ENCODE measurements at places on chromosomes 7 and 10.
A peak's percentile ranks its signal among the peaks of the same experiment; 100 is the strongest.

DNA sequence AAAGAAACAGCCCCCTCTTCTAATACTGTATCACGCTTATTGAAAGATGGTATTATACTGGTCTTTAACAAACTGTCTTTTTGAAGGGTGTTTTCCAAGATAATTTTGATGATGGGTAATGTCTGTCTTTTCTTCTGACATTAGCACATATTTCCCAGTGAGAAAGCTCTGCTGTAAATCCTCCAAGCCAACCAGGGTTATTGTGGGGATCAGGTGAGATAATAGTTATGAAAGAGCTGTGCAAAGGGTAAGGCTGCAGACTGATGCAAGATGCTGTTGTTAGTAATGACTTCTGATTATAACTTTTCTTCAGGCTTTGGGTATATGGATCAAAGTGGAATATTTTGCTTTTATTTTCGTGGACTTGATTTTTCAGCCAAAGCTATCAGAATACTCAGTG lies 581.7 kb downstream of the REEP3 start:
- DNase-seq = no peak

DNA sequence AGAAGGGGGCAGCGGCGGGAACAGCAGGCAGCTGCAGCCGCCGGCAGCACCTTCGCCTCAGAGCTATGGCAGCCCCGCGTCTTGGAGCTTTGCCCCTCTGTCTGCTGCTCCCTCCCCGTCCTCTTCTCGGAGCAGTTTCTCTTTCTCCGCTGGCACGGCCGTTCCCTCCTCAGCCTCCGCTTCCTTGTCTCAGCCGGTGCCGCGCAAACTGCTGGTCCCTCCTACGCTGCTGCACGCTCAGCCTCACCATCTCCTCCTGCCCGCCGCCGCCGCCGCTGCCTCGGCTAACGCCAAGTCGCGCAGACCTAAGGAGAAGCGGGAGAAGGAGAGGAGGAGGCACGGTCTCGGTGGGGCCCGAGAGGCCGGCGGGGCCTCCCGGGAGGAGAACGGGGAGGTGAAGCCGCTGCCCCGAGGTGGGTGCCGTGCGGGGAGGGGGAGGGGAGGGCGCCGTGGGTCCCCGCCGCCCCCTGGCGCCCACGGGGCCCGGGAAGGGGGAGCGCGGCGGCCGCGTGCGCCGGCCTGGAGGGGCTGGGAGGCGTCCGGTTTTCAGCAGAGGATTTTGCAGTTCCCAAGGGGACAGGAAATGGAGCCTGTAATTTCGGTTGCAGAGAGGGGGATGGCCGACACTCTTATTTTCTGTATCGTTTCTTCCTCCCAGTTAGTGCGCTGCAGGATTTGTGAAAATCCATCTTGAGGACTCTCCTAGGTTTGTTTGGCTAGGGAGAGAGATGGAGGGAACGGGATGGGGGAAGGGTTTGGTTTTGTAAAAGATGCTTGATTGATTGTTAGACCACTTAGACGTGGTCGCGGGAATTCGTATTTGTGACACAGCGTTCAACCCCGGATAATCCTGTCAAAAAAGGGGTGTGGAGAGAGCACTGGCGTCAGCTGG lies 630 bp downstream of the RSBN1L start:
- DNase-seq = peak; percentile 49

DNA sequence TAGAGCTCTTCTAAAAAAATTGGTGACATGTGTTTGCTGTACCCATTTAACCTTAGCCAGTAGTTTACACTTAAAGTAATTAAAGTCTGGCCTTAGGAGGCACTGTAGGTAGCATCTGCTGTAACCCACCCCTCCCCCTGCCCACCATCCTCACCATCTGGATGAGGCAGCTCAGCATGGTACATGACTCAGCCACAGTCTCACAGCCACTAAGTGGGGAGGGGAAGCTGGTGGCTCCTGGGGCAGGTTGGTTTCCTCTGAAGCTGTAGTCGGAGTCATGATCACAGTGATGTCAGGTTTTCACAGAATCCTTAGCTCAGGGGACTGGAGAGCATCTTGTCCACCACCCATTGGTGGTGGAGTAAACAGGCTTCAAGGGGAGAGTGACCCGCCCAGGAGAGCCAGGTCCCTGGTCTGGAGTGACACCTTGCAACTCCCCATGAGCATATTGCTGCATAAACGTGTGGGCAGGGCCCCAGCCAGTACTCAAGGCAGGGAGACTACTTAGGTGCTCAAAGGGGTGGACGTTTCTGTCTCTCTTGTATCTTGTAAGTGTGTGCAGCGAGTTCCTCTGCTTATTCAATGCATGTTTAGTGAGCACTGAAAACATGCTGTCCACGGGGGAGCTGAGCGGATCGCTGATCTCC lies 125.9 kb downstream of the GRK5 start:
- DNase-seq = no peak

DNA sequence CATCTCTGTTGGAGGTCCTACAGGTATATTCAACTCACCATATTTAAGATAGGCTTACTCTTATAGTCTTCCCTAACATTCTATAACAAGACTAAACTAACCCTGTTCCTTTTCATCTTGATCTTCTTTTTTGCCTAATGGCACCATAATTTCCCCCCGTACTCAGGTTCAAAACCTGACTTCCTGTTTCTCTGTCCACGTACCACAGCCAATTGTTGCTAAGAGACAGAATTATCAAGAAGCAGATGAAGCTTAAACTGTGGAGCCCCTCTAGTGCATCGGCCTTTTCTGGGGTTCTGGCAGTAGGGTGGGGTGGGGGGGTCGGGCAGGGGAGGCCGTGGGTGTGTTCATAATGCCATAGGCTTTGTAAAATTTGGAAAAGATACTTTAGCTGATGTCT lies 109.2 kb downstream of the EVX1 start:
- no peak for DNase-seq

DNA sequence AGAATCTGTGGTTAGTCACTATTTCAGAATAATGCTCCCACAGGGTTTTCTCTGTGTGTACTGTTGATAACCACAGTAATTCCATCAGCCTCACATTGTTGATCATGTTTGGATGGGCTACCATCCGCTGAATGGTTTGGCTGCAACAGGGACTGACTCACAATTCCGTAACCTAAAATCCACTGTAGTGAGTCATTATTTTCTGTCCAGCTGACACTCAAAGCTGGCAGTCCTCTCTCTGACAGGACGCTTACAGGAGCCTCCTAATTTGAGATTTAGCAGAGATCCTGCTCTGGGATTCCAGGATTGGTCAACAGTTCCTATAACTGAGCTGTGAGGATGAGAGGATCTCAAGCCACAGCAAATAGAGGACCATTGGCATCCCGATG lies 32.7 kb downstream of the VWA2 start:
- DNase-seq = peak; percentile 57

DNA sequence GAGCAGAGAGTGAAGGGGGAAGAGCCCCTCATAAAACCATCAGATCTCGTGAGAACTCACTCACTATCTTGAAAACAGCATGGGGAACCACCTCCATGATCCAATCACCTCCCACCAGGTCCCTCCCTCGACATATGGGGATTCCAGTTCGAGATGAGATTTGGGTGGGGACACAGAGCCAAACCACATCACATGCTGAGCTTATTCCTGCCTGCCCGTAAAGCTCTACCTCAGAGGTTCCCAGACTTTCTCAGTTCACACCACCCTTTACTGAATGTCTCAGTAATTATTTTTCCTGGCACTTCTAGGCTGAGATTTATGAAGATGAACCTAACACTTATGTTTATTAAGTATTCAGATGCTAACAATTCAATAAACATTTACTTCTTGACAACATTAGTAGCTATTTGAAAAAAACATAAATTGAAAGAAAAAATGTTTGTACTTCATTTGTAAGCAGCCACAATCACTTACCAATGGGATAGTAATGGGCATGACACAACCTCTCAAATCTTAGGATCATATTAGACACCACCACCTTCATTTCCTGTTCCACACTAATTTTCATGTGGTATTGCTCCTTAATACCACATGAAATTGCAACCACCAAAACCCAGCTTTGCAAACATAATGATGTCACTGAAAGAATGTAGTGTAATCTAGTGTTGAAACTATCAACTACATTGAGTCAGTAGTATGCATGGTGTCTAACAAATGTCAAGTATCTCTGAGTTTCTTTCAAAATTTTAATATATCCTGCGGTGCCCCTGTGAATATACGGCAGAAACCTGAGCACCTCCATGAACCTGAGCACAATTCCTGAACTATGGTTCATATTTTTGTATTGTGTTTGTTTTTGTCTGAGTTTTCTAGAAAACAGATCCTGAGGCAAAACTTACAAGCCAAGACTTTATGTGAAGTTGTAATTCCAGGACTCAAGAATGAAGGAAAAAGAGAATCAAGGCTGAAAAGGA lies 4.5 kb upstream of the DGKI start:
- no peak for DNase-seq

DNA sequence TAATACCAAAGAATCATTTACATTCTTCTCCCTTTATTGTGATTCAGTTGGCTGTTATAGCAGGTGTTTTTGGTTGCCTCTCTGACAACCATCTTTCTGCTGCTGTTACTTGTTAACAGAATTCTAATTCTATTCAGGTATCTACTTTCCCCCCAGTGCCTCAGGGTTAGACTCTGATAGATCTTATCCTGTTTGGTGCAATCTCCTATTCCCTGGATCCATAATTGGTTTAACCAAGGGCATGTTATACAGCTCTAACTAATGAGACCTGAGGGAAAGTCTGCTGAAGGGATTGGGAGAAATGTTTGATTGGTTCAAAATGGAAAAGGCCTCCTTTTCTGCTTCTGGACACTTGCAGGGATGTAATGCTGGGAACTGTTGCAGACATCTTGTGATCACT lies 161.5 kb downstream of the GPR158 start:
- DNase-seq = no peak

- peak; percentile 3 for DNase-seq
These were observed 44.6 kb downstream of the RASGEF1A start for GRCh38 chr10:43222210-43222720.

DNA sequence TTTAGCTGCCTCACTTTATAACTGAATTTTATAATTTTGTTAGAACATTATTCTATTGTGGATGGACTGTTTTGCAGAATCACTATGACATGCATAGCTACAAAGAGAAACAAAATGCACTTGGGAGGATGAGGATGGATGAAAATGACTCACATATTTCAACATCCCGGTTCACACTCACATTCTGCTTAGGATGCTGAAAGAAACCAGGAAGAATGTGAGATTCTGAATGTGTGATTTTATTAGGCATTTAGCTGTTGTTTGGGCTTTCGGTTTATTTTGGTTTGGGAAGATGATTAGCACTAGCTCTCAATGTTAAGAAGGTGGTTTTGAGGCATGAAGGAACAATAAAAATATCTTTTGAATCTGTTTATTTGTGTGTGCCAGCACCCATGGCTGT lies 235.5 kb downstream of the SEMA3E start:
- no peak for DNase-seq

DNA sequence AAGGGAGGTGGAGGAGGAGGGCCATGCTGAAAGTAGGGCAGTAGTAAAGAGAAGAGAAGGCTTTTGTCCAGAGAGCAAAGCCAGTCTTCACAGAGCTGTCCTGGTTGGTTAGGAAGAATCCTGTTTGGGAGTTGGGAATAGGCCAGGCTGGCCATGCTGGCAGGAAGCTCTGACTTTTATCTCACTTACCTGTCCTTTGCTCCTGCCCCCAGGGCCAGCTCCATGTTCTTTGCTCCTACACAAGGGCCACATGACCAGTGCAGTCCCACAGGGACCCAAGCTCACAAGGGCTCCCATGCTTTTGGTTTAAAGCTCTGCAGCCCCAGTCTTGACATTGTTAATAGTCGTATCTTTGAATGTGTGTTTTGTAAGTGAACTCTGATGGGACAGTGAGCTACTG lies 161.6 kb upstream of the KMT2E start:
- no peak for DNase-seq

- DNase-seq = no peak
These were observed 355.9 kb downstream of the SFMBT2 start for GRCh38 chr10:7054915-7055314.

DNA sequence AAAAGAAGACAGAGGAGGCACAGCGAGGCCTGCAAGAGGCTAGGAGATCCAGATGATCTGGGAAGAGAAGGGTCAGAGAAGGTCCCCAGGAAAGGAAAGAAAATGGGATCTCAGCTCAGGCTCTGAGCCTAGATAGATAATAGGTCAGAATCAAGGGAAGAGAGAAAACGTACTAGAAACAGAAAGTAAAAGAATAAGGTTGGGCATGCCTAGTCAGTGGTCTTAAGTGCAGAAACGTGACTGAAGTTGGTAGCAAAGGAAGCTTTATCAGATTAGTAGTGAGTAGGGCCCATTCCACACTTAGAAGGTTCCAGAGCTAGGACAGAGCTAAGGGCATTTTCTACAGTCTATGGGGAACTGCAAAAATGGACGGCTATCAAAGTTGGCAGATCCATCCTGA lies 84.8 kb upstream of the ASAH2 start:
- no peak for DNase-seq

- DNase-seq = no peak
These were observed 147.9 kb downstream of the ZMYND11 start for GRCh38 chr10:283140-283479.

GRCh38 chr7:77351539-77352004 lies 64.6 kb downstream of the GSAP start:
- no peak for DNase-seq

GRCh38 chr10:101012525-101013364 lies 13.1 kb downstream of the LZTS2 start:
- peak; percentile 91 for DNase-seq

- no peak for DNase-seq
These were observed 14.5 kb downstream of the EEPD1 start for GRCh38 chr7:36167403-36168050.

DNA sequence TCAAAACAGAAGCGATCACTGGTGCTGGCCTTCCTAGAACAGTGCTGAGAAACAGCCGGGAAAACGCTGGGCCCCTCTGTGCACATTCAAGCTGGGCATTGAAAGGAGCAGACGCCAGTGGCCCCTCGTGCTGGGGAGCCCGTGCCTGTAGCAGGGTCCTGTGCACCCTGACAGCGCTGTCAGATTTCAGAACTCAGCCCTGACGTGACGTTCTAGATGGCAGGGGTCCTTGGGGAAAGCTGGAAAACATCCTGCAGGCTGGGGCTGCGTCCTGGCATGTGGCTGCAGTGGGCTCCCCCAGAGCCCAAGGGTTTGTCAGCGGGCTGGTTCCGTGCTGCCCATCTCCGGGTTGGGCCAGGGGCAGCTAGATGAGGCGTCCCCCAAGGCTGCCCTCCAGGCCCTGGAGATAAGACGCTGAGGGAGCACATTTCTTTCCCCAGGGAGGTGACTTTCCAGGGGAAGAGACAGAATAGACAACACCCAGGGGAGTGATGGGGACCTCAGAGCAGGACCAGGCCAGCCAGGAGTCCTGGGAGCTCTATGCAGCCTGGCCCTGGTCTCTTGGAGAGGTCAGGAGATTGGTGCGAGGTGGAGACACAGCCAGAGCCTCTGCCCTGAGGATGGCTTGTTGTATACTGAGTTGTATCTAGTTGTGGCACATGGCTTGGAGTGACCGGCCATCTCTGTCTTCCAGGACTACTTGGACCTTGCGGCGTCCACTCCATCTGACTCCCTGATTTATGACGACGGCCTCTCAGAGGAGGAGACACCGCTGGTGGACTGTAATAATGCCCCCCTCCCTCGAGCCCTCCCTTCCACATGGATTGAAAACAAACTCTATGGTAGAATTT lies 12.1 kb upstream of the CSGALNACT2 start:
- no peak for DNase-seq

DNA sequence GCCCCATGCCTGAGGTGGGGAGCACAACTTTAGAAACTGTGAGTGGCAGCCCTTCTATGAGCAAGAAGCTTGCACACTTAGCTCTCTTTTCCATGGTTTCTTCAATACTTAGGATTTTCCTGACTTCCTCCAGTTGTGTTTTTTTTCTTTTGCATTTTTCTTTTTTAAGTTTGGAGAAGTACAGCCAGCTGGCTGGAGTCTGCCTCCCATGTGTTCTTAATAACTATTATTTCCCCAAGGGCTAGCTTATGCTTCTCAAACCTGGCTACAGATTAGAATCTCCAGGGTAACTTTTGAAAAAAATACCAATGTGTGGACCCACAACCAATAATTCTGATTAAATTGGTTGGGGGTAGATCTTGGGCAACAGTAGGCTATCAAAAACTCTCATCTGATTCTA lies 37.4 kb upstream of the MEOX2 start:
- no peak for DNase-seq

Data from uterus (tissue), 4 donors.